ENCODE measurements at places on chromosomes 2 and 18.

- no peak for DNase-seq
These were observed 101.2 kb downstream of the DYNC1I2 start for GRCh38 chr2:171788316-171788993.

- DNase-seq, result no peak
These were observed 11.6 kb downstream of the EN1 start for GRCh38 chr2:118835746-118836410.

DNA sequence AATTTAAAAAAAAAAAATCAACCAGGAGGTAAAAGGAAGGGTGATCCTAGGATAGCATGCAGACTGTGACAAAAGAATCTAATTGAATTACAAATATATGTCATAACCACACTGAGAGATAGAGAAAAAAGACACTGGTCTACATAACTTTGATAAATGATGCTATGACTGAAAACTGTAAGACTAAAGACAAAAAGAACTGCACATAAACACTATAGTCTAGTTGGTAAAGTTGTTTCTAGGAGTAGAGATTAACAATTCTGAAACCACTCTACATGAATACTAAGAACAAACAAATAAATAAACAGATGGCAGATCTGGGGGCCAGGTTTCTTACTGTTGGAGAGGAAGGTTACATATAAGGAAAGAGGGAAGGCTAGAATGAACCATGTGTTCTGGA, 14.6 kb upstream of the CHAC2 start:
- DNase-seq, result no peak

DNA sequence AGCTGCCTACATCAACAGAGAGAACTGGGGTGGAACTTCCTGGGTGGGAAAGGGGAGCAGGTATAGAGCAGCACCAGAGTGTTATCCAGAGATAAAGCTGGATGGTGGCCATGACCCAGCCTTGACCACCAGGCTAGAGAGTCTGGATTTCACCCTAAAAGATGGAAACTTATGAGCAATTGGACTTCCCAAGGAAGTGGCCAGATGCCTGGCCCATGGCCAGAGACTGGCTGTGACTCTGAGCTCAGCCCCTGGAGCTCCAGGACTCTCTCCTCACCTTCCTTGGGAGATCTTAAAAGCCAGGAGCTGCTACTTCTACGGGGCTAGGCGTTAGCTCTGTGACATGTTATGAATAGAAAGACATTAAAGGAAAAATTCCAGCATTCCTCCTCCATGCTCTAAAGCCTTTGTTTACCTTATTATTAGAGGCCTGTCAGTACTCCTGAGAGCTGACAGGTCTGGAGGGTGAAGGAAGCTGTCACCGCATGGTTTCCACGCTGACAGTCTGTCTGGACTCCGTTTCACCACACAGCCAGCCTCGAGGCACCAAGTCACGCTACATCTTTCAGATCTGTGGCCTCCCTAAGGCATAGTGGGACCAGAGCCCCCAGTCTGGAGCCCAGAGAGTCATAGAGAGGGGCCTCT, 260.0 kb upstream of the SIX2 start:
- peak; percentile 27 for DNase-seq

- DNase-seq, result no peak
These were observed 293.9 kb downstream of the KIAA1328 start for GRCh38 chr18:37122877-37123276.

Measured in fibroblast of the aortic adventitia (primary cell).